A549 treated with DMSO at 1 μM for 4 hours (cell line): ENCODE measurements at places on chromosomes 1 and 21. TPM values are rescaled to one million over a fixed set of nuclear protein-coding genes. Genes with fewer than 3 reads are reported as not detected.

S100A7 gene
- not detected in 5 replicates for total RNA-seq

RCSD1 gene
- total RNA-seq = 0.06 to 0.09 TPM (median 0.08 TPM) in 4 of 5 replicates, not detected in the other

CYP4A22 gene
- not detected in 5 replicates for total RNA-seq

E2F2 gene
- total RNA-seq = 2.5 to 3.4 TPM (median 3.2 TPM) in 5 replicates

KIAA0040 gene
- total RNA-seq = 0.42 to 0.83 TPM (median 0.49 TPM) in 5 replicates

UBE2U gene
- not detected in 5 replicates for total RNA-seq

SLC44A3 gene
- total RNA-seq = 1.6 to 2.1 TPM (median 1.9 TPM) in 5 replicates

TFF2 gene
- not detected in 5 replicates for total RNA-seq

KCNT2 gene
- 0.05 to 0.06 TPM (median 0.05 TPM) in 3 of 5 replicates, not detected in the others for total RNA-seq

ACOT11 gene
- total RNA-seq = 1.7 to 2.3 TPM (median 2.1 TPM) in 5 replicates

LAMC2 gene
- 27.6 to 40.3 TPM (median 29.1 TPM) in 5 replicates for total RNA-seq

TCHH gene
- total RNA-seq = 0.17 to 0.28 TPM (median 0.24 TPM) in 5 replicates

DSTYK gene
- 9.1 to 12.2 TPM (median 11.1 TPM) in 5 replicates for total RNA-seq

RHD gene
- not detected in 5 replicates for total RNA-seq

LCE1A gene
- total RNA-seq = not detected in 5 replicates

HES2 gene
- 2.1 to 4.3 TPM (median 3.1 TPM) in 5 replicates for total RNA-seq

IVL gene
- total RNA-seq = 0.04 to 0.07 TPM in 2 of 5 replicates, not detected in the others

OR2T1 gene
- total RNA-seq = not detected in 5 replicates

DCST2 gene
- total RNA-seq = 0.22 to 0.72 TPM (median 0.46 TPM) in 5 replicates

ICOSLG gene
- 2.4 to 2.8 TPM (median 2.6 TPM) in 5 replicates for total RNA-seq

RSPH1 gene
- 0.45 to 0.94 TPM (median 0.67 TPM) in 5 replicates for total RNA-seq

EVI5 gene
- total RNA-seq = 5.2 to 7.4 TPM (median 6.6 TPM) in 5 replicates

MXRA8 gene
- 0.14 to 0.27 TPM (median 0.23 TPM) in 5 replicates for total RNA-seq

KIF14 gene
- total RNA-seq = 8.9 to 15.1 TPM (median 13.5 TPM) in 5 replicates

TRABD2B gene
- 0.20 to 0.72 TPM (median 0.34 TPM) in 5 replicates for total RNA-seq

ZNF695 gene
- 2.3 to 3.6 TPM (median 2.5 TPM) in 5 replicates for total RNA-seq

RGS4 gene
- total RNA-seq = 0.07 to 0.39 TPM (median 0.16 TPM) in 4 of 5 replicates, not detected in the other

PLEKHA6 gene
- 21.1 to 30.6 TPM (median 26.1 TPM) in 5 replicates for total RNA-seq

PRAMEF20 gene
- not detected in 5 replicates for total RNA-seq

ZNF496 gene
- total RNA-seq = 17.6 to 20.5 TPM (median 18.1 TPM) in 5 replicates

LDLRAD2 gene
- total RNA-seq = 0.08 to 0.20 TPM (median 0.12 TPM) in 3 of 5 replicates, not detected in the others

ADAMTS5 gene
- total RNA-seq = not detected in 5 replicates

ST6GALNAC3 gene
- 0.31 to 1.2 TPM (median 0.63 TPM) in 5 replicates for total RNA-seq

CRP gene
- total RNA-seq = not detected in 5 replicates

SMIM1 gene
- 0.74 to 2.5 TPM (median 1.1 TPM) in 5 replicates for total RNA-seq

KRTAP19-1 gene
- not detected in 5 replicates for total RNA-seq

IQCC gene
- 1.7 to 2.5 TPM (median 1.9 TPM) in 5 replicates for total RNA-seq
